ENCODE measurements at places on chromosomes 7 and 10.

- DNase-seq = no peak
Measured at GRCh38 chr7:140719721-140720120, 23.2 kb downstream of the NDUFB2 start.

DNA sequence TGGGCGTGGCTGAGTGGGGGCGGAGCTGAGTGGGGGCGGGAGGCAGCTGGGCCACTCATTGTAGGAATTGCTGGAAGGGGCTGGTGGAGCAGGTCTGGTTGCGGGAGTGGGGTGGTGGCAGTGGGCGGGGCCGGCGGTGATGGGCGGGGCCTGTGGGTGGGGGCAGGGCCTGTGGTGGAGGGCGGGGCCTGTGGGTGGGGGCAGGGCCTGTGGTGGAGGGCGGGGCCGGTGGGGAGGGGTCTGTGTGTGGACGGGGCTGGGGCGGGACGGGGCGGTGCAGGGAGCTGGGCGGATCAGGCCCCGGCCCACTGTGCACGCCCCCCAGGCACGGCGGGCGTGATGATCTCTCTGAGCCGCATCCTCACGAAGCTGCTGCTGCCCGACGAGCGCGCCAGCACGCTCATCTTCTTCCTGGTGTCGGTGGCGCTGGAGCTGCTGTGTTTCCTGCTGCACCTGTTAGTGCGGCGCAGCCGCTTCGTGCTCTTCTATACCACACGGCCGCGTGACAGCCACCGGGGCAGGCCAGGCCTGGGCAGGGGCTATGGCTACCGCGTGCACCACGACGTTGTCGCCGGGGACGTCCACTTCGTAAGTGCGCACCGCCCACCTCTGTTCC, 14.0 kb downstream of the SLC29A4 start:
- DNase-seq = peak; percentile 95

DNA sequence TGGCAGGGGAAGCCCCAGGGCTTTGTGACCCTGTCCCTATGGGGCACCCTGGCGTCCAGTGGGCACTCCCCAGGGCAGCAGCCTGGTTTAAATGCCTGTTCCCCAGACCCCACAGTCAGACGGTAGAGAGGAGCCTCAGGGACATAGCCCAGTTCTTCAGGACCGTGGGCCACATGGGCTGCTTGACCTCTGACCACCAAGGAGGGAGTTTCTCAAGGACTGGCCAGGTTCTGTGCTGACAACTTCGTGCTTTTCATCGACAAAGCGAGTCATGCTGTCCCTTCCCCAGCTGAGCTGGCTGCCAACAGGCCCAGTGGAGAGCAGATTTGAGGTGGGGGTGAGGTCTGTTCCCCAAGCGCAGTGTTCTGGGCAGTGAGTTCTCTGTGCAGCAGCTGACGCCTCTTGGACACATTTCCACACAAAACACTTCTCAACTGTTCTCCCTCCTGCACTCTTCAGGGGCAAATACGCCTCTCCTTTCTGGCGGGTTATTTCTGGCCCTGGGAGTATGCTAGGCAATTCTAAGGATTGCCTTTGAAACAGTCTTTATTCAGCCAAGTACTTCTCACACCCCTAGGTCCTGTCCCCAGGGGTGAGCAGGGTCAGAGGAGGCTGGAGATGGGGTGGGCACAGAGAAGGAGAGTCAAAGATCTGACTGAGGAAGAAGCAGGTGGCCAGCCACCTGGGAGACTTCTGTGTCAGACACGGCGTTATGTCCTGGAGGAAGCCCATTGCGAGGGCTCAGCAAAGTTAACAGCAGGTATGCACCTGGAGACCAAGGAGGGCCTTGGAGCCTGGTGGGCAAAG, 57.3 kb upstream of the CAMK2B start:
- no peak for DNase-seq

DNA sequence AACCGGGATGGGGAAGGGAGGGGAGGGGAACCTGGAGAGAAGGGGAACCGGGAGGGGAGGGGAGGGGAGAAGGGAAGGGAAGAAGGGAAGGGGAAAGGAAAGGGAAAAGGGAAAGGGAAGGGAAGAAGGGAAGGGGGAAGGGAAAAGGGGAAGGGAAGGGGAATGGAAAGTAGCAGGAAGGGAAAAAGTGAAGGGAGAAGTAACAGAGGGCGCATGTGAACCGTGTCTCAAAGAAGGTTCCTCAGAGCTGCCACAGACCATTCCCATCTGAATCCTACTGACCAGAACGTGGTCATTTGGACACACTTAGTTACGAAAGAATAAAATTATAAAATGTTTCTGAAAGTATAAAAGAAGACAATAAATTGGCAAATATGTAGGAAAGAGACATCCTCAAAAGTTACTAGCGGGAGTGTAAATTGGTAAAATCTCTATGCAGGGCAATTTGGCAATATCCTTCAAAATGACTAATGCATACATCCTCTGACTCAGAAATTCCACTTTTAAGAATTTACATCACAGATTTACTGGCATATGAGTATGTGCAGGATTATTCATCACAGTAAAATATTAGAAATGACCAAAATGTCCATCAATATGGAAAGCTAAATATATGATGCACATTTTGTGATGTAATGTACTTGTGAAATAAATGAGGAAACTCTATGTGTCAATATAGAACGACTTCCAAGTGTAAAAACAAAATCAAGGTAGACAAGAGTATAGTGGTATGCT, 12.9 kb downstream of the C10orf67 start:
- no peak for DNase-seq

DNA sequence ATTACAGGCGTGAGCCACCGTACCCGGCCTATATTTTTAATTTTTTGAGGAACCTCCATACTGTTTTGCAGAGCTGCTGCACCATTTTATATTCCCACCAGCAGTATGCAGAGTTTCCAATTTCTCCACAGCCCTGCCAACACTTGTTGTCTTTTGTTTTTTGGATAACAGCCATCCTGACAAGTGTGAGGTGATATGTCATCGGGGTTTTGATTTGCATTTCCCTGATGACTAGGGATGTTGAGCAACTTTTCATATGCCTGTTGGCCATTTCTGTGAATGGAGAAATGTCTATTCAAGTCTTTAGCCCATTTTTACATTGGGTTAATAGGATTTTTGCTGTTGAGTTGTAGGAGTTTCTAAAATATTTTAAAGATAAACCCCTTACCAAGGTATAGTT, 22.2 kb downstream of the ENTPD7 start:
- no peak for DNase-seq
